ENCODE measurements at places on chromosomes 5 and 9.

DNA sequence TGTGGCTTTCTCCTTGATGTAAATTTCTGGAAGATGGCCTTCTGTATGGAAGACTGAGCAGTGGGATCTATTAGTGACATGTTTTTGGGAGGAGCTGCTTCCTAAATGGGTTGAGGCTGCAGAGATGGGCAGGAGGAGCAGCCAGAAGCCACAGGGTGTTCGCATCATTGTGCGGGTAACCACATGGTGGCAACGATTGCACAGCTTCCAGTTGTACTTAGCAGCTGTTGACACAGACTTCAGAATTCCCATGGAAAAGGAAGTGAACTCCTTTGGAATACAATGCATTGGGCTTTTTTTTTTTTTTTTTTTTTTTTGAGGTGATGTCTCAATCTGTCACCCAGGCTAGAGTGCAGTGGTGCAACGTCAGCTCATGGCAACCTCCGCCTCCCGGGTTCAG is 297.3 kb downstream of the NR3C1 start:
- DNase-seq = no peak

DNA sequence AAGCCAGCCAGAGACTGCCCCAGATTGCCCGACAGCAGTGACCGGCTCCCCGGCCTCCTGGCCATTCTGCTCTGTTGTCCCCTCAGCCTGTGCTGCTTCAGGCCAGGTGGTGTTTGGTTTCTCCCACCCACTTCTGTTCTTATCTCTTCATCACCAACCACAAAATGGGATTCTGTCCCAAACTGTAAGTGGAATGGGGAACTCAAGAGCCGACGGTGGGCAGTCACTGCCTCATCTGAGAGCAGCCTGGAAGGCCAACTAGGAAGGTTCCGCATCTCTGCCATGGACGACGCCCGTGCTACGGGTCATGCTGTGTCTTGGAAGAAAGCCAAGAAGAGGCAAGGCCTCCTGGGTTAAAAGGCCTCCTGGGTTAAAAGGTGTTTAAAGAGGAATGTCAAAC is 219.0 kb upstream of the PIK3R1 start:
- DNase-seq = peak; percentile 14

GRCh38 chr9:137530331-137530730 is 19.9 kb downstream of the PNPLA7 start:
- no peak for DNase-seq

DNA sequence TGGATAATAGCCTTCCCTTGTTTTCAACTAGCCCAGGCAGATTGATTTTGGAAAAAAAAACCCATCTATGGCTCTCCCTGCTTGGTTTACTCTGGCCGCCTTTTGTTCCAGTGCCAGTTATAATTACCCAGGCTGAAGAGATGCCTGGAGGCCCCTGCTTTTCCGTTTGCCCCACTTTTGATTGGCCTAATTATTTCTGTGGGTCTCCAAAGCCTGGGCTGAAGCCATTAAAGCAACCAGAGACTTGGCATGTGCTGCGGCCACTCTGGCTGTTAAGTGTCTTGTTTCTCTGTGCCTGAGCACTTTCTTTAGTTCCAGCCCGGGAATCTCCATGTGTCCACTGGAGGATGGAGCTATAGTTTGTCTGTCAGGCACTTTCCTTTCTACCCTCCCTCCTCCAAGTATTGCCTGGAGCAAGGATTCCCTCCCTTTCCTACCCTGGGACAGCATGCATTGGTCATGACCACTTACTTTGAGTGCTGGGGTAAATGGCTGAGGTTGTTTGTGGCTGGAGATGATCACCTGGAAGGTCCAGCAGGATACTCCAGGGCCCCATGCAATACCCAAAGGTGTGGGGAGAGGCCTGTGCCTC is 105.1 kb upstream of the CTSL start:
- DNase-seq = no peak

DNA sequence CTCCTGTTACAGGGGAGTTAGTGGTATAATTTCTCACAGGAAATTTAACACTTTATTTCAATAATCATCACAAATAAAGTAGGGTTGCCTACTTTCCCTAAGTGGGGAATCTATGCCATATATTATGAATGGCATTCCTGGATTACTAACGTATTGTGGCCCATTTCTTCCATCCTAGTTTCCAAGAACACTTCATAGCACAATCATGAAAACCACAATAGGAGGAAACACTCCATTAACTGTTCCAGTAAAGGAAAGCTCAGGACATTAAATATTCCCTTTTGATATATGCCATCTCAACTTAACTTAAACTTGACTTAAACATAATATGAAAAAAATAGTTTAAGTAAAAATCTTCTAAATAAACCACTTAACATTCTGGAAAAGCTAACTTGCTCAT is 2.1 kb downstream of the CPLANE1 start:
- no peak for DNase-seq

- DNase-seq = no peak
Observed at GRCh38 chr5:38648703-38649291, 92.4 kb upstream of the LIFR start.

GRCh38 chr5:175418251-175418650 is 25.7 kb downstream of the DRD1 start:
- DNase-seq = no peak

DNA sequence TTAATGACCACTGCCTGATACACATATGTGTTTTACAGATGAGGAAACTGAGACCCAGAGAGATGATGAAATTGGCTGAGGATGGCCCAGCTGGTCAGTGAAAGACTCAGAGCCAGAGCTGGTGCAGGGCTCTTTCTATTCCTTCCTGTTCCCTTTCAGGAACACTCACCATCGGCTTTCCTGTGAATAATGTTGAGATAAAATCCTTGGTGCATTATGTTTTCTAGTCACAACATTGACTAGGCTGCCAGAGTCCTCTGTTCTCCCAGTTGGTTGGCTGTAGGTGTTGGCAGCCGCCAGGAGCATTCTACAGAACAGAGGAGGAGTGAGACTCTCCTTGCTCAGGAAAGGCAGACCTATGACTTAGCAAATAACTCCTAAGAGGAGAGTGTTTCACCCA is 14.8 kb downstream of the TGFBI start:
- DNase-seq = no peak

- peak; percentile 92 for DNase-seq
Observed at GRCh38 chr5:174532455-174533453, 191.6 kb upstream of the MSX2 start.

- peak; percentile 99 for DNase-seq
Observed at GRCh38 chr5:172802567-172803176, 31.4 kb upstream of the ERGIC1 start.

DNA sequence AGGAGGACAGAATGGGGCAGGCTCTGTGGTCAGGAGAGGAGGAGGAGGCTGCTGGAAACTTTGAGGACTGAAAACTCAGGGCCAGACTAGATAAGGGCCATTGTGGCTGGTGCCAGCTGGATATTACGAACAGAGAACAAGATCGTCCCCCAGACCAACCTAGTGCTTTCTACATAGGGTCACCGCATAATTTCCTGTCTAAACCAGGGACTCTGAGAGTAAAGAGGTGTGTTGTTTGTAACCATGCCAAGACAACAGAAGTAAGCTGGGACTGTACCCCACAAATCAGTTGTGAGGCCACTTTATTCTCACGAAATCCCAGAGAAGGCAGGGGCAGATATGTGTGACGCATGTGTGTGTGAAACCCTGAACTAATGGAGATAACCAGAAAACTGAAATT is 20.3 kb upstream of the GFPT2 start:
- DNase-seq = no peak

DNA sequence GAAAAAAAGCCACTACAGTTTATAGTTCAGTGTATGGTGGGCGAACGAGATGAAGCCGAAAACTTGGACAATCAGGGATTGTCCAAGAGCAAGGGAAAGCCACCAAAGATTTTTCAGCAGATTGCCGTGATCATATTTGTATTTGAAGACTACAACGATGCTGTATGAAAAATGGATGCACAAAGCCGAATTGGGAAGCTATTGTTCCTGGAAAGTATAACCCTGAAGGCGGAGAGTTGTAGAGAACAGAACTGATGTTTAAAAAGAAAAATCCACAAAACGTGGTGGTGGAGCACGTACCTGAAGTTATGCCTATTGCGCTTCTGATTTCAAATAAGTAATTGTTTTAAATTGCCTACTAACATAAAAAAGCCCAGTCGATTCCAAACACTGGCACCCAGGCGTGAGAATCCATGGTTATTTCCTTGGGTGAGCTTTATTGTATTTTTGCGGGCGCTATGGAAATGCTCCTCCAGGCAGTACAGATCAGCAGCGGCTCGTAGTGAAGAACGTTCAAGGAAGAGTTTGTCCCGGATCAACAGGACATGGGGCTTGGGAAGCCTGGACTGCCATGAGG is 772 bp upstream of the TARS1 start:
- DNase-seq = no peak

- no peak for DNase-seq
Observed at GRCh38 chr9:19788152-19788551, 685 bp downstream of the SLC24A2 start.

DNA sequence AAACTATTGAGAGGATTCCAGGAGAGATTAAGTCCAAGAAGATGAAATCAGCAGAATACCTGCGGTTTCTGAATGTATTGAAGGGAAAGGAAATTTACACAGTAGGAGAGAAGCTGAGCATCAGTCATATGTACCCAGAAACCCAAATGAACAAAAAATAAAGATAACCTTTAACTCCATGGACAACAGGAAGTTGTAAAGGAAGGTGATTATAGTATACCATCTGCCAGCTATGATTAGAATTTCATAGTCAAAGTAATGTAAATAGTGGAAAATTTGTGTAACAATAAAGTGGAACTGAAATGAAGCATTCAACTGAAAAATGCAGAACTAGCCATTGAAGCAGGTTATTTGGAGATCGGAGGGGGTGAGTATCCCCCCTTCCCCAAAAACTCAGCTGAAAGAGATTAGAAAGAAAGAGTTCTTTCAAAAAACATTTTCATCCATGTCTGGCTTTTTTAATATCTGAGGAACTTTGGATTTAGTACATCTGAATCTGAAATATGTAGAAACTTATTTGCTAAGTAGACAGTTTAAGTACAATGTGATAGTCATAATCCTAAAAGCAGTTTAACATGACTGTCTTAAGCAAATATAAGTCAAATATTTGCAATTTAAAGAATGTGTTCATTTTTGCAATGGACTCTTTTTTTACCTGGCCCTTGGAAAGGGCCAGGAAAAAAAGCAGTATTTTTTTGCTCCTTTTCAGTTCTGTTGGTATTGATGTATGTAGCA is 58.4 kb downstream of the APC start:
- DNase-seq = peak; percentile 27

DNA sequence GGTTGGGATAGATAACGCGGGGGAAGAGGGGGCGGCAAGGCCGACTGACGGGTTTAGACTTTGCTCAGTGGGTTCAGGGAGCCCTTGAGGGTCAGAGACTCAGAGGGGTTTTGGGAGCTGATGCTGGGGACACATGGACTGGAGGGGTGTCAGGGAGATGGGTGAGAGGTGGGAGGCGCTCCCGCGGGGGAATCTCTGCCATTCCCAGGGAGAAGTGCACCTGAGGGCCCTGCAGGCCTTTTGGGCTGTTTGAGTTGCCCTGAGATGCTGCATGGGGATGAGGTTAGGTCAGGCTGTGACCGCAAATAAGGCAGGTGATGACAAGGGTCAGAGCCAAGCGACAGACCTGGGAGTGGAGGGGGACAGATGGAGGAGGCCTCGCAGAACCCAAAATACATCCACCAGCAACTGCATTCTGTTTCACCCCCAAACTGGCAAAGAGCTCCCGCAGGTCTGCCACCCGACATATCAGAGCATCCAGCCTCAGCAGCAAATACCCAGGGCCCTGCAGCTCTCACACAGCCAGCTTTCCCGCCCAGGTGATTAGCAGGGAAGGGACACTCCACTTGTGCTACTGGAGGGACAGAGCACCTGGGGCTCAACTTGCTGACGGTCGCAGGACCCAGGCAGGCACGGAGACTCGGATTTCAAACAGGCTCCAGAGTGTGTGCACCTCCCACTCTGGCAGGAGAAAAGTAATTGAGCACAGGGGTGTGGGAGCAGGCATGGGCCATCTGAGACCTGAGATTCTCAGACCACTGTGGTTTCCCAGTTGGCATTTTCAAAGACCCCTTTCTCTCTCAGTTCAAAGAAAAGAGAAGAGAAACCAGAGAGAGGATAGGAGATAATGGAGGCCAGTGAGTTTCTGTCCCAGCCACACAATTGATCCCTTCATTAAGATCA is 26.4 kb downstream of the TMOD1 start:
- no peak for DNase-seq

- no peak for DNase-seq
Observed at GRCh38 chr9:109253637-109254284, 67.1 kb downstream of the EPB41L4B start.

DNA sequence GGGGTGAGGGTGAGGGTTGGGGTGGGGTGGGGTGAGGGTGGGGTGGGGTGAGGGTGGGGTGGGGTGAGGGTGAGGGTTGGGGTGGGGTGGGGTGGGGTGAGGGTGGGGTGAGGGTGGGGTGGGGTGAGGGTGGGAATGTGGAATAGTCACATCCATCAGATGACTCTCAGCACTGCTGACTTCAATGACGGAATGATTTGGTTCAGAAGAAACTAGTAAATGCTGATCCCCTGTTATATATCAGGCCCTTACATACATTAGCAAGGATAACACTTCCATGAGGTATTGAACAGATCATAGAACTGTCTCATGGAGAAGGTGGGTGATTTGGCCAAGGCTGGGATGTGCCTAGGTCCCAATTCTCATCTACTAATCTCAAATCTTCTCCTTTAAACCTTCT is 24.5 kb upstream of the C5orf47 start:
- DNase-seq = no peak

DNA sequence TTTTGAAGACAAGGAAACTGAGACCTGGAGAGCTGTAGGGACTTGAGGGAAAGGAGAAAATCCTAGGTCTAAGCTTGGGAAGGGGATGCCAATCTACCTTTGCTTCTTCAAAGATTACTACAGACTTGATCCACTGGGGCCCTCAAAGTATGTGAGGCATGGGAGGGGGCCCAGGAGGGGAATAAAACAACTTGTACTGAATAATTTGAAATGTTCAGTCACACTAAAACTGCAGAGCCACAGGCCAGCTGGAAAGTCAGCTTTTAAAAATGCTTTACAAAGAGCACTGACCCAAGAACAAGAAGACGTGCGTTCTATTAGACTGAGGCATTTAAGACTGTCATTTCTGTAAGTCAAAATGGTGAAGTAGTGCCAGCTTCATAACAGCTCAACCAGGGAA is 13.6 kb downstream of the IL33 start:
- no peak for DNase-seq

- no peak for DNase-seq
Observed at GRCh38 chr5:163893281-163893680, 387.9 kb downstream of the MAT2B start.

GRCh38 chr5:172691886-172692285 is 50.8 kb downstream of the NEURL1B start:
- no peak for DNase-seq

GRCh38 chr5:164352695-164353094 is 847.3 kb downstream of the MAT2B start:
- DNase-seq = no peak
